ENCODE measurements at places on chromosomes 5 and 9. TPM values are rescaled to one million over a fixed set of nuclear protein-coding genes. Genes with fewer than 3 reads are reported as not detected.

Gene PDE8B
- 47.1 TPM for total RNA-seq

Gene RPL7A
- total RNA-seq, result 1,592 TPM

Gene TMEM171
- total RNA-seq, result not detected

Gene GLIPR2
- total RNA-seq, result 26.4 TPM

Gene ANGPTL2
- total RNA-seq, result 93.4 TPM

Gene GRK6
- 21.8 TPM for total RNA-seq

Gene FANCC
- total RNA-seq, result 12.2 TPM
